ENCODE measurements at places on chromosomes 12 and 14.

DNA sequence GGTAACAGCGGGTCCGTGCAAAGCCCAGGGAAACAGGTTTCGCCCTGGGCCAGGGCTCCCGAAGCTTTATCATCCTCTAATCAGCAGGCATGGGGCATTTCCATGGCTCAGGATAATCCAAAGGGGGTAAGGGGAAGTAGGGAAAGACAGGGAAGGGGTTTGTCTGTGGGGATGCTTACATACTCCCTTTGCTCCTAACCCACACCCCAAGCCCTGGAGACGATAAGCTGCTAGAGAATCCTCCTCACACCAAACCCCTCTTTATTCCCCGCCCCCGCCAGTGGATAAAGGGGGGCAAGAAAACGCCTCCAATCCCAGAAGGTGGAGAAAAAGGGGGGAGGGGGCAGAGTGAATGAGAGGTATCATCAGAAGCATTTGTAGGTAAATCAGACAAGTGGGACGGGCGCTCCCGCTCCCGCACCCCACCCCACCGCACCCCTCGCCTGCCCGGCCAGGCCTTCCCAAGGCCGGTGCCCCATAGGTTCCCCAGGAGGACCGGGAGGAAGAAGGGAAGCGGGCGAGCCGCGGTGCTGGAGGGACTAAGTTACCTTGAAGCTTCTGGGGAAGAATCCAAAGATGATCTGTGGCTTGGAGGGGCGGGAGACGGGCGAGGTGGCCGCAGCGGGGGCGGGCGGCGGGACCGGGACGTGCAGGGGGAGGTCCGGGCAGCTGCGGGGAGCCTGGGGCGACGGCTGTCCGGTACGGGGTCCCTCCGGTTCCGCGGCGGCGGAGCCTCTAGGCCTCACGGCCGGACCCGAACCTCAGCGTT is 762 bp downstream of the PPP2R5E start:
- DNase-seq = peak; percentile 66

GRCh38 chr12:106276032-106276740 is 26.3 kb upstream of the TCP11L2 start:
- no peak for DNase-seq

GRCh38 chr12:80053051-80053790 is 46.1 kb upstream of the OTOGL start:
- DNase-seq = no peak

- no peak for DNase-seq
Measured at GRCh38 chr14:79496701-79497100, 714.6 kb downstream of the DIO2 start.

DNA sequence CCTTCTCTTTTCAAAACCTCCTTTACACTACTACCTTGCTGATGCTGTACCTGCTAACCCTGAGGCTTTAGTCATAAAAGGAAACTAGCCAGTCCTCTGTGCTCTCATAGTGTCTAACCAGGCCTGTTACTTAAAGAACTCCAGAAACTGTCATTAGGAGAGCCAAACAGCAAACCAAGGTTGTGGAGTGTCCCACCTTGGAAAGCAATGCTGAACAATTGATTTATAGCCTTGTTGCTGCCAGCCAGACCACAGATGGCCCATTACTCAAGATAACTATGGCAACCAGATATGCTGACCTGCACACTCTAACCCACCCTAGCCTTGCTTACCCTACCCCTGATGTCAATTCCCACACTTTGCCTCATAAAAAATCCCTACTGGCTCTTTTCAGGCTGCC is 26.5 kb upstream of the BCAT1 start:
- DNase-seq = no peak

DNA sequence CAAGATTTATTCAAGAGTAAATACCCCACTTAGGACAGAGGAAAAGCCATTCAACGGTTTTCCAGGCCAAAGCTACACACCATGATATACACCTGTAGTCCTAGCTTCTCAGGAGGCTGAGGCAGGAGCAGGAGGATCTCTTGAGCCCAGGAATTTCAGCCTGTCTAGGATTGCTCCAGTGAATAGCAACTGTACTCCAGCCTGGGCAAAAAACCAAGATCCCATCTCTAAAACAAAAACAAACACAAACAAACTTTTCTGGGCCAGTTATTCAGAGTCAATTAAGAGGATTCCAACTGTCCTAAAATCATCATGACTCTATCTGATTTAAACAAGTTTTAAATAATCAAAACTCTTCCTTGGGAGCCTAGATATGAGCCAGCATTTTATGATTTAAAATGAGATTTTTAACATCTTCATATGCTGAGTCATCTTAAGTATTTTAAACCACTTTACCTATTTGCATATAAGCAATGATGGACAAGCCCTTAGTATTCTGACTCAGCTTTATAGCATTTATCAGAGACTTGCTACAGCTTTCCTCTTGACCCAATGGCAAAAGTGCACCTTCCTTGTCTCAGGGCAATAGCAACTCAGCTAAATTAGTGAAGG is 77.1 kb downstream of the KCNMB4 start:
- DNase-seq = no peak

- DNase-seq = no peak
Measured at GRCh38 chr12:67980391-67980790, 8.9 kb upstream of the IFNG-AS1 start.

- no peak for DNase-seq
Measured at GRCh38 chr14:45728434-45729225, 475.6 kb upstream of the MIS18BP1 start.

DNA sequence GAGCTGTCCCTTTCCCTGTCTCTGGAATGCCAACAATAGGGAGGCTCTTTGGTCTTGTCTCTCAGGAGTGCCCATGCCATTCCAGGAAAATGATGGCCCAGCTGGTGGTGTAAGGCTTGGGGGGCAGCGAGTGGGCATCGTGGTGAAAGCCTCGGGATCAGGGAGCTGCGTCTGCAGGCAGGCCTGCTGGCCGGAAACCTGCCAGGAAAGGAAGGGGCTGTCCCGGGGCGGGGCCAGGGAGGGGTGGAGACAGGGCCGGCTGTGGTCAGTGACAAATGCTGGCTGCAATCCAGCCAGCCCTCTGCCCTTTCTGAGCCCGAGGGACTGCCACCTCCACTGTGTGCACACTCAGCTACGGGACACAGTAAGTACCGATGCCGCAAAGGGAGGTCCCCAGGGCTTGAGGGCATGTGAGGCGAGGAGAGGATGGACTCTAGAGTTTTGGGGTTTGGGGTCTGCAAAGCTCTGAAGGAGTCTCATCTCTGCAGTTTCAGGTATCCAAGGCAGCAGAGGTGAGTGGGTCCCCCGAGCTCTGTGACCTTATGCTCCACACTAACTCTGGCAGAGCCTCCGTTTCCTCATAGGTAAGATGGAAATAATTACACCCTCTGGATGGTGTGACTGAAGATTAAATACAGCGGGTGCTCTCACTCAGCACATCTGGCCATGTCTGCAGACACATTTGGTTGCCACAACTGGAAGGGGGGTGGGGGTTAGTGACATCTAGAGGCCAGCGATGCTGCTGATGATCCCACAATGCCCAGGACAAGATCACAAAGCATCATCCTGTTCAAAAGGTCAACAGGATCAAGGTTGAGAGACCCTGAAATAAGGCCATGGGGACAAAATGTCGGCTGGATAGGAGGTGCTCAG is at the start of gene SERPINA5:
TSS of gene SERPINA5 (plus strand) at position 300 of the 873 bp plus-strand sequence. CDS start 5,937 bp downstream, outside the sequence.
- DNase-seq = no peak
